ENCODE measurements at places on chromosomes 7 and 10.

DNA sequence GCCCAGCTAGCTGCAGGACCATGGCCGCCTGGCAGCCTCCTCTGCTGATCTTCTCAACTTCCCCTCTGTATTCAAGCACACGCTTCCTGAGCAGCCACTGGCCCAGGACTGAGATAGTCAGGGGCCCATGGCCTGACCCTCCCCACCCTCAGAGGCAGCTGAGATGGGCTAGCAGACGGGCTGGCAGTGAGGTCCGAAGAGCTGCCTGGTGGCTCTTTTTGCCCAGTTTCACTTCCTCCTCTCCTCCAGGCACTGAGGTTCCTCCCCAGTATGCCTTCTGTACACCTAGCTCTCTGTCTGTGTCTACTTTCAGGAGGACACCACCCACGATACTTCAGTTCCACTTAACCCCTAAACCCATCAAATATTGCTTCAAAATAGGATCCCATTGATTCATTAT lies 395.6 kb downstream of the TNS3 start:
- DNase-seq, result peak; percentile 54

- DNase-seq, result no peak
Measured at GRCh38 chr10:26448292-26448691, 10.2 kb downstream of the APBB1IP start.

GRCh38 chr7:12967322-12967721 lies 279.9 kb downstream of the ARL4A start:
- DNase-seq, result no peak

GRCh38 chr7:138584696-138585095 lies 116.5 kb downstream of the SVOPL start:
- no peak for DNase-seq

- no peak for DNase-seq
Measured at GRCh38 chr10:74730246-74730645, 96.2 kb upstream of the KAT6B start.

GRCh38 chr10:73287441-73287840 lies 35.0 kb upstream of the MRPS16 start:
- peak; percentile 24 for DNase-seq

DNA sequence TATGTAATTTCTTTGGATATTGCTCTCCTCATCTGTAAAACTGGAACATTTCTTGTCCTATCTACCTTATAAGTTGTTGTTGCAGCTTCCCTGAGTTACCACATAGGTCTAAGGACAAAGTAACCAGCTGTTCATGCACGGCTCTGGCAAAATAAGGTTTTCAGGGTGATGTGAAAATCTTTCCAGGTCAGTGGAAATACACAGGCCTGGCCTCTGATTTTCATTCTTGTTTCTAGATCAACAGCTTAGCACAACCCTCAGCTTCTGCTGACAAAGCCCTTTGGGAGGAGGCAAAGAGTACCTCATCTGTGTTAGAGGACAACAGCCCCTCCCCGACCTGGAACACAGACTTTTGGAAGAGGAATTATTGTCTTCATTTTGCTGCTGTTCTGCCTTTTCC lies 117.5 kb upstream of the AGK start:
- DNase-seq, result no peak

- DNase-seq, result no peak
Measured at GRCh38 chr7:6504996-6505395, 46.3 kb downstream of the GRID2IP start.

DNA sequence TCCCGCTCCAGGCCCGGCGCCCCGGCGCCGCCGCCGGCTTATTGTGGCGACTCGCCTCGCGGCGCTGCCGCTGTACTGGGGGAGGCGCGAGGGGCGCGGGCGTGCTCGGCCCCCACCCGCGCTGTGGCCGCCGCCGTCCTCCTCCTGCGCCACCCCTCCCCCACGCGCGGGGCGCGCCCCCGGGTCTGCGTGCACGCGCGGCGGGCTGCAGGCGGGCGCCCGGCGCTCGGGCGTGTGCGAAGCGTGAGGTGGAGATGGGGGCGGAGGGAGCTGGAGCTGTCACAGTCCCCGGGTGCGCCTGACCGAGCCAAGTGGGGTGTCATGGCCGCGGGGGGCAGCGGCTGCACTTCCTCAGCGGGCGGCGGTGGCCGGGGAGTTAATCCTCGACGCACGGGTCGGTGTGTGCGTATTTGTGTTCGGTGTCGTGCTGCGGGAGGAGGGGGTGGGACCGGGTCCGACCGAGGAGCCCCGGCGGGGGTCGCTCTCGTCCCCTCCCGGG lies 672 bp downstream of the LCOR start:
- peak; percentile 78 for DNase-seq

DNA sequence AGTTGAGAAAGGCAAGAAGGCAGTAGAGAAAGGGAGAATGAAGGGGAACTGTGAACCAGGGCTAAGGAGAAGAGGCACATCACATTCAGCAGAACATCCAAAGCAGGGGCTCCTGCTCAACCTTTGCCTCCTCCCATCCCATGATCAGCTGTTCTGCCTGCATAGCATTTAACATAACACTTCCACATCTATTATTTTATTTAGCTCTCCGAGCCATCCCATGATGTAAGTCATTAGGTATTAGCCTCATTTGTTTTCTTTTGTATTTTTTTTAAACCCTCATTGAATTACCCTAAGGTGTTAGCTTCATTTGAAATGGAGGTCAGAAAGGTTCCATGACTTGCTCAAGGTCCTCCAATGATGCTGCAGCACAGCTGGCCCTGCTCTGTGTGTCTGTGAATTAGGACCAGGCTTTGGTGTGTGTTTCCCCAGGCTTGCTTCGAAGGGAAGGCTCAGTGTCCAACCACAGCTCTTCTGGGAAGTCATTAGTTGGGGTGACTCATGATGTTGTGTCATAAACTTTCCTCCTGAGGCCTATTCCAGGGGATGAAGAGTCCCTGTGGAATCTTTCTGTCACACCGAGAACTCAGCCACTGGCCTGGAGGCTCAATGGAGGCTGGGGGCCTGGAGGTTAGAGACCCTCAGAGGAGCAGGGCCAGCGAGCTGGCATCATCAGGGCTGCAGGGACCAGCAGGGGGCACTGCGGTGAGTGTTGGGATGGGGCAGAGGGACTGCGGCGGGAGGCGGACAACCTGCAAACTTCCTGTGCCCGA lies 16.5 kb downstream of the NPFFR1 start:
- peak; percentile 53 for DNase-seq

- peak; percentile 96 for DNase-seq
Measured at GRCh38 chr10:67884313-67884841, at the start of gene SIRT1. SIRT1 (plus strand) TSS chr10:67884656; CDS start chr10:67884722, 66 bp downstream.

- no peak for DNase-seq
Measured at GRCh38 chr10:94214481-94214893, 148.3 kb downstream of the NOC3L start.

DNA sequence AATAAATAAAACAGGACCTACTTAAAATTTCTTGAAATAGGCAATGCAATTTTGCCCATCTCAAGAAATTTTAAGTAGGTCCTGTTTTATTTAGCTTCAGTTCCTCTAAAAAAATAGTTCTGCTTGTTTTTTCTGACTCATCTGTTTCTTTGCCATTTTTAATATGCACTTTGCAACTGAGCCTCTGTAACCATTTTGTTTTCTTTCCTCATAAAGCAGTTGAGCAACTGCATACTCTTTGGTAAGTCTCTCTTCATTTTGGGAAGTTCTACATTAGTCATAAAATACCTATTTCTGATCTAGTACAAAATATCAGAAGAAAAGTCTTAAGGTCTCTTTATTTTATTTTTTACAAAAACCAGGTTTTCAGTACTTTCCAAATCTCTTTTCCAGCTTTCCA lies 18.0 kb downstream of the TAS2R40 start:
- DNase-seq, result peak; percentile 92

DNA sequence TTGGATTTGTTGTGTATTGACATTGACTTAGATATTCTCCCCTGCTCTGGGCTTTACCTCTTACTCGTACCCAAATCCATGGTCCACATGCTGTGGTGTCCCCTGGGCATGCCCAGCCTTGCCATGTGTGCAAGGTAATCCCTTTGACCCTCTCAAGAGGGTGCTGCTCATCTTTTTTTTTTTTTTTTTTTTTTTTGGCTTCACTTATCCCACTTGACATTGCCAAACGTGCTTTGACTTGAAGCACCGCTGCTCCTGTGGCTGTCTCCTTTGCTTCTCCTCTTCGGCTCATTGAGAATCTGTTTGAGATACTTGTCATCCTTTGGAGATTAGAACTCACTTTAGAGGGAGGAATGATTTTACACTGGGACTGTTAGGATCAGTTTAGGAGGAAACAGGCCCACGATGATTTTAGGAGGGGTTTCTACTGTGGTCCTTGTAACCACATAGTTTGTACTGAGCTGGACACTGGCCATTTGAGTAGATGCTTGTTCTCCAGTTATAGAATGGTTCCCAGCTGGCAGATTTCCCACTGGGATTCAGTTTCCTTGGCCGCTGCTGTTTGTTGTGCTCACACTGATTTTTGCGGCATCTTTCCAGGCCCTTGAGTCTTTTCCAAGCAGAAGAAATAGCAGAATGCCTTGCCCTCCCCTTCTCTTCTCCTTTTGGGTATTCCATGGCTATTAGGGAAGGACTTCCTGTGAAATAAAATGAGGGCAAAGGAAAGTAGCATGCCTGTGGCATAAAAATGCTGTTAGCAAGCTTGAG lies 184.8 kb downstream of the AUTS2 start:
- DNase-seq, result no peak

GRCh38 chr10:178208-178607 lies 43.0 kb downstream of the ZMYND11 start:
- DNase-seq, result no peak

DNA sequence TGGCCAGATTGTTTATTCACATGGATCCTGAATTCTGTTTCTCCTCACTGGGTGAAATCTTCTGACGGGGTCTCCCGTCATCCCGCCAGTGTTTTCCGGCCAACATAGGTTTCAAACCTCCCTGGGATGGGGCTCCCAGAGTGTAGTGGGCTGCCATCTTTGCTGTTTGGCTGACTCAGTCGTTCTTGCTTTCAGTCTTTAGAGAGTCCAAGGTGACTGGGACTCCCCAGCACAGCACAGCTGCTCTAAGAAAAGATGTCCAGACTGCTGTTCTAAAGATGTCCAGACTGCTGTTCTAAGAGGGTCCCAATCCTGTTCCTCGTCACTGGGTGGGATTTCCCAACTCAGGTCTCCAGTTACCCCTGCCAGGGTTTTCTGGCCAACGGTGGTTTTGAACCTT lies 801.9 kb upstream of the IGFBP3 start:
- DNase-seq, result no peak

DNA sequence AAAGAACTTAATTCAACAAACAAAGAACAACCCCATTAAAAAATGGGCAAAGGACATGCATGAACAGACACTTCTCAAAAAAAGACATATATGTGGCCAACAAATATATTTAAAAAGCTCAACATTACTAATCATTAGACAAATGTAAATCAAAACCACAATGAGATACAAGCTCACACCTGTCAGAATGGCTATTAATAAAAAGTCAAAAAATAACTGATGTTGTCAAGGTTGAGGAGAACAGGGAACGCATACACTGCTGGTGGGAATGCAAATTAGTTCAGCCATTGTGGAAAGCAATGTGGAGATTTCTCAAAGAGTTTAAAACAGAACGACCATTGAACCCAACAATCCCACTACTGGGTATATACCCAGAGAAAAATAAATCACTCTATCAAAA lies 19.1 kb downstream of the ZFAND4 start:
- no peak for DNase-seq

DNA sequence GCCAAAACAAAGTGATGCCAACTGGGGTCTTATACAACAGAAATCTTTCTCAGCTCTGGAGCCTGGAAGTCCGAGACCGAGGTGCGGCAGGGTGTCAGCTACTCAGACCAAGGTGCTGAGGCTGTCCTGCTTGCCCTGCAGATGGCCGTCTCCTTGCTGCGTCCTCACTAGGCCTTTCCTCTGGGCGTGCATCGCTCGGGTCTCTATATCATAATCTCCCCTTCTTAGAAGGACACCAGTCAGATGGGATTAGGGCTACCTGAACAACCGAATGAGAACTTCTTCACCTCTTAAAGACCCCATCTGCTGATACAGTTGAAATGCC lies 244.7 kb downstream of the EBF3 start:
- no peak for DNase-seq

DNA sequence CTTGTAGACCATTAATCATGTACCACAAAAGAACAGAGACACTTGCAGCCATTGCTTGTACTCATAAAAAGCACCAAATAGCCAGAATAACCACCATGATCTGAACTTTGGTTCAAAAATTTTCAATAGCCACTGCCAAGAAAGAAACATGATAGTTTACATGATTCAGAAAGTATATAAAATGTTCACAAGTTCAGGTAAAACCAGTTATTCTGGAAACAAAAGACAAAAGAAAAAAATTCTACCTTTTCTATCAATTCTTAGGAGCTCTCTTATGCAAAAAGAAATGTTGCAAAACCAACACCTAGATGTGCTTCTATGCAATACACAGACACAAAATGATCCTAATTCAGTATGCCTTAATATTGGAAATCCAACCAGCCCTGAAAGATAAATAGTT lies 108.7 kb downstream of the PCLO start:
- DNase-seq, result no peak

GRCh38 chr7:142795339-142795863 lies 24.6 kb downstream of the PRSS2 start:
- DNase-seq, result no peak

DNA sequence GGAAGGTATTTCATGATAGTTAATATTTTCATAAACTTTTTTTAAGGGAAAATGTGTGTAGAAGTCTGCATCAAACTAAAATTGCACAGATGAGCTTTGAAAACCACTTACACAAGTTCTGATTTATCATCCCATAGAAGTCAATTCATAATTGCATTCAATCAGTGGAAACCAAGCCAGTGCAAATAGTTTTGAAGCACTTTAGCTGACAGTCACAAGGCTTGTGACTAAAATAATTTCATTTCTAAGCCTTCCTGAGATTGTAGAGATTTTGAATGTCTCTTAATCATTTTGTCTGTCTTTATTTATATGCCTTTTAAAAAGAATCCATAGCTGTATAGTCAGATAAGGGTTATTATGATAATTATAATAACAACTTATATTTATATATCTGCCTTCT lies 41.4 kb downstream of the EXOC4 start:
- DNase-seq, result no peak

DNA sequence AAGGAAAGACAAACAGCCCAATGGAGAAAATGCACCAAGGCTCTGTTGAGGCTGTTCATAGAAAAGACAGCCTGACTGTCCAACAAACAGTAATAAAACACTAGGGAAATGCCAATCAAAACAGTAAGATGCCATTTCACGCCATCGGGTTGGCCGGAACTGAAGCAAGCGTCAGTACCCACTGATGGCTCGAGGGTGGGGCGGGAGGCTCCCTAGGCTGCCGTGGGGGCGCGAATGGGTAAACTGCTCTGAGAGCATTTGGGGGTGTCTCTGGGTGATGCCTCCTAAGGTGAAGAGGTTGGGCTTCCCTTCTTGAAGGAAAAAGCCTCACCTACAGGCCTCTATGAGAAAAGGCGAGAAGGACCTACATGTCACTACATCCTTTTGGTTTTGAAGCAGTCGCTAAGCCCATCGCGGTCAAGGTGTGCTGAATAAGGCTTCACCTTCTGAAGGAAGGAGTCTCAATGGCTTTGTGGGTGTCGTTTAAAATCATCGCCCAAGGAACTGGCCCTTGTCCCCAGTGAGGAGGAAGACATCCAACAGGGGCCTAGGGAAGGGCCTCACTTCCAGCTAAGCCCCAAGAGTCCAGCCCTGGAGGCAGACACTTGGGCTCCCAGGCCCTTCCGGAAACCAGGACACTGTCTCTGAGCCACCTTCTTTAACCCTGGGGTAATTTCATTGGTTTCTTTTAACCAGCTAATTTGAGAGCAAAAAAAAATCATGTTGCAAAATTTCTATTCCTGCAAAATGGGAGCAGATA lies 98.5 kb upstream of the PPP2R2D start:
- DNase-seq, result no peak
